ENCODE measurements at places on chromosomes 3 and 15.
A peak's percentile ranks its signal among the peaks of the same experiment; 100 is the strongest.

DNA sequence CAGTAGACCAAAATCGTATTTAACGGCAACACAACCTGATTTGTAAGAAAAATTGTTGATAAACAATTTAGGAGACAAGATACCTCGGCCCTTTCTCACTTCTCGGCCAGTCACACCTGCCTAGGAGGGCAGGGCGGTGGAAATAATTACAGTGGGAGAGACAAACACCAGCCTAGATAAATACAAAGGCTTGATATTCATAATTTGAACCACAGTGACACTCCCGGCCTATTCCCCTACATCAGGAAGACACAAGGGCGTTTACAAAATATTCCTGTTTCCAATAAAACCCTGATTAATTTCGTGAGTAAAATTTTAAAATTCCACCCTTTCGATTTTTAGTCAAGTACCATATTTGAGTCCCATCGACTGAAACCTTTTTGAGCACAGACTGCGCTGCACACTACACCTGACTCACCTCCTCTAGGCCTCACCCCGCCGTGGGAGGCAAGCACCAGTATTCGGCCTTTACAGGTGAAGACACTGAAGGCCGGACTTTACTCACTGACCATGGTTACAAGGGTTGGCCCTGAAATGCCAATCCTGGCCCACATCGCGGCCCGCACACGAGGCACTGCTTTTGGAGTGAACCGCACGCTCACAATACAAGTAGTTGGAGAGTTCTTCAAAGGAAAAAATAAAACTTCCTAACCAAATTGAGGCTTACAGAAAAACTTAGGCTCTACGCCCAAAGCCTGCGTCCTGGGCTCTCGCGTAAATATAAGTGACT lies 794 bp downstream of the ARPP19 start:
- peak; percentile 66 for DNase-seq

DNA sequence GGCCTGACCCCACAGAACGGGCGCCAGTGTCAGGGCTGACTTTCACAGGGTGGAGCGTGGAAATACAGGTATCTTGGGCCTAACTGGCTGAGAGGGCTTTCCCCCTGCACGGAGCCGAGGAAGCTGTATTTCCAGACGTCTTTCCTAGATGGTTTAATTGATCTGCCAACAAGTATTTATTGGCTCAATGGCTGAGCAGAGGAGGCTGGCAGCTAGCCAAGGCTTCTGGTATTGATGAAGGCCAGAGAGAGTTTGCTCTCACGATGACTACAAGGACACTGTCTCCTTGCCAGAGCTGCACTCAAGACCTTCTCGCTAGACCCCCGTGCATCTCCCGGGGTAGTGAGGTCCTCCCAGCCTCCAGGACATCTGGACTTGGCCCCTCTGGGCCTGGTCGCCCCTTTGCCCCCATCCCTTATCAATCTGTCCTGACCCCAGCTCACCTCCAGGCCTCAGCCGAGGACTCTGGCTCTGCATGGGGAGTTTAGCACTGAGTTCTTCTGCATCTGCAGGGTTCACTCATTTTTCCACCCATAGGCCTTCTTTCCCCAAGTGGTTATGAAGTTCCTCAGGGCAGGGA lies 20.6 kb downstream of the SPSB4 start:
- DNase-seq = no peak

DNA sequence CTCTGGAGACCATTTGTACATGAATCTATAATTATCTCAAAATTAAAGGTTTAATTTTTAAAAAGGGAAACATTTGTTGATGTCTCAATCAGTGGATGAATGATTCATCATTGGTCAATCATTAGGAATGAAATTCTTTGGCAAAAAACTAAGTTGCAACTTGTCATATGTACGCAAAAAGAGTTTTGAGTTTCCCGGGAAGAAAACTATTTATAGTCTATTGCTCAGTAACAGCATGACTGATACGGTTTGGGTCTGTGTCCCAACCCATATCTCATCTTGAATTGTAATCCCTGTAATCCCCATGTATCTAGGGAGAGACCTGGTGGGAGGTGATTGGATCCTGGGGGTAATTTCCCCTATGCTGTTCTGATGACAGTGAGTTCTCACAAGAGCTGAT lies 765.8 kb upstream of the ROBO1 start:
- no peak for DNase-seq

DNA sequence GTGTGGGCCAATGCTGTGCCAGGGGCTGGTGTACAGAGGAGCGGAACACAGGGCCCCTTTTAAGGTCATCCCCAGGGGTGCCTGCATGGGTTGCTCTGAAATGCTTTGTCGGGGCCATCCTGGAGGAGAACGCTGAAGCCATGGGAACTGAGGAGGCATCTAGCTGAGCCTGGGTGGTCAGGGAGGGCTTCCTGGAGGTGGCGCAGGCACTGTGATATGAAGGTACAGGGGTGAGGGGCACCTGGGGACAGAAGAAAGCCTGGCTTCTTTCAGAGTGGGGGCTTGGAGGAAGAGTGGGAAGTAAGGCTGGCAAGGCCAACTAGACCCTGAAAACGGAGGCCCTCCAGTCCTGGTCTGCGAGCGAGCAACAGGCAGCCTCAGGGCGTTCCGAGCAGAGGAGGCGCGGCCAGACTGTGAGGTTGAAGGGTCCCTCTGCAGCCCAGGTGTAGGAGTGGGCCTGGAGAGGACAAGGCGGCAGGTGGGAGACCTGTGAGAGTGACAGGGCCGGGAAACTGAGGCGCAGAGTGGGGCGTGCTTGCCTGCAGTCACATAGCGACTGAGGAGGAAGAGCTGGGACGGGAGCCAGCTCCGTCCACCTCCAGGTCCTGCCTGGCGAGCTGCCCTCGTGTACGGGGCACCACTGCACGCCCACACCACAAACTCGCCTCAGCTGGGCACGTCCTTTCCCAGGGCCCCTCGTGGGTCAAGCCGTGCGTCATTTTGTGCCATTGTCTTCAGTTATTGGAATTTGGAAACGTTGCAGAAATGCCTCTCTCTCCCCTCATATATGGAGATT lies 4.1 kb downstream of the FBLN2 start:
- DNase-seq = no peak

DNA sequence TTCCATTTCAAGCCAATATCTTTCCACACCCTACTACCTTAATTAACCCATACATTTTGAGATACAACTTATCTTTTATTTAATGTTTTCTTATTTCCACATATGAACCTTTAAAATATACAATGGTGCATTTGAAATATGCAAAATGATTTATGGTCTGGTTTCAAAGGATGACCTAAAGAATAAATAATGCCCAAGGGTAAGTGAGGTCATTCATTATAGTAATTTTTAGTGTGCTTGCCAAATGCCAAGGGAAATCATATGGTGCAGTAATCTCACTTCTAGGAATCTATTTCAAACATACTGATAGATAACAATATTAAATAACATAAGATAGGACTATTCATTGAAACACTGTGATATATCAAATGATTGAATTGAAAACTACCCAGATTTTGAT lies 1055.4 kb downstream of the AGBL1 start:
- no peak for DNase-seq

- no peak for DNase-seq
Observed at GRCh38 chr15:39180030-39180429, 400.8 kb upstream of the THBS1 start.

GRCh38 chr3:48026951-48027908 lies 11.0 kb upstream of the MAP4 start:
- no peak for DNase-seq

- peak; percentile 11 for DNase-seq
Observed at GRCh38 chr3:64763980-64764379, 76.2 kb upstream of the ADAMTS9 start.

GRCh38 chr3:124824286-124824915 lies 62.8 kb downstream of the ITGB5 start:
- peak; percentile 50 for DNase-seq

DNA sequence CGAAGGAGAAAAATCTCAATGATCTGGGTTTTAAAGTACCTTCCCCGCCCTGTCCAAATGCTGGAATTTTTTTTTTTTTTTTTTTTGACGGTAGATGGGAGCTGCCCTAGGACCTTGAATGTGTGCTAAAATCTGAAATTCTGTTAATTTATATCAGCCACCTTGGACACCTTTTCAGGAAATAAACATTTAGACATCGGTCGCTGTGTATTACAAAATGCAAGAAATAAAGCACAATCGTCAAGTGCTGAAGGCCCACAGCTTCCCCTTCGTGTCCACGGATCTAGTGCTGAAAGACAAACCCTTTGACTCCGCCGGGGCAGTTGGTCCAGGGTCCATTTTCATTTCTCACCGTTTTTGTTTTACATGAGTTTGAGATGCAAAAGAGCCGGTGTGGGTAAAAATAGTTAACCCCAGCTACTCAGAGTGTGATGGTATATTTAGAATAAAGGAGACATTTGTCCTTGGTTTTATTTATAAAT lies 90.2 kb upstream of the CHD2 start:
- DNase-seq = peak; percentile 64

GRCh38 chr3:72997421-72997961 lies 880 bp downstream of the PPP4R2 start:
- peak; percentile 74 for DNase-seq

DNA sequence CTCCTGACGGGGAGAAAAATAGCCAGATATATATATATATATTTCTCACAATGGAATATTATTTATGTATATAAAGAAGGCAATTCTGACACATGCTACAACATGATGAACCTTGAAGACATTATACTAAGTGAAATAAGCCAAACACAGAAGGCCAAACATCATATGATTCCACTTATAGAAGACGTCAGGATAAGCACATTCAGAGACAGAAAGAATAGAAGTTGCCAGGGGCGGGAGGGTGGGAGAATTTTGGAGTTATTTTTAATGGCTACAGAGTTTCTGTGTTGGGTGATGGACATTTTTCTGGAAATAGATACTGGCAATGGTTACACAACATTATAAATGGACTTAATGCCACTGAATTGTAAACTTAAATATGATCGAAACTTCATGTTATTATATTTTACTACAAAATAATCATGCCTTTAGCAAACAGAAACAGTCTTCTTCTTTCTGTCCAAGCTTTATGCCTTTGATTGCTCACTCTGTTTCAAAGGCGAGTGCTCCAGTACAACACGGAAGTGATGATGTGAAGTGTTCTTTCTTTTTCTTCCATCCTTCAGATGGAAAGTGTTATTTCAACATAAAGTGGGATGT lies 514.0 kb downstream of the OCA2 start:
- no peak for DNase-seq

DNA sequence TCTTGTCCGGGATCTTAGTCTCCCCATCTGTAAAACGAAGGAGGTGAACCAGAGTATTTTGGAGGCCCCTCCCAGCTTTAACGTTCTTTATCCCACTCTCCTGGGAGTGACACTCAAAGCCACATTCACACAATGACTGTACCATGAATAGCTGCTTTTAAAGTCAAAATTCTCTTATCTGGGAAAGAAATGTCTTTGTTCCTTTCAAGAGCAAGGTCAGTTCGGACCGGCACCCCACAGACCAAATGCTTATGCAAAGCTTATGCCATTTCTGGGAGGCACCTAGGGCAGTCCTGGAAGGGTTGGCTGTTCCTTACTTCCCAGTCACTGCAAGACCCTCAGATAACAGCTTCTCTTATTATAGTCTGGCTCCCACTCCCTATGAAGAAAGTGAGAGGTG lies 53.5 kb upstream of the WNT5A start:
- no peak for DNase-seq

DNA sequence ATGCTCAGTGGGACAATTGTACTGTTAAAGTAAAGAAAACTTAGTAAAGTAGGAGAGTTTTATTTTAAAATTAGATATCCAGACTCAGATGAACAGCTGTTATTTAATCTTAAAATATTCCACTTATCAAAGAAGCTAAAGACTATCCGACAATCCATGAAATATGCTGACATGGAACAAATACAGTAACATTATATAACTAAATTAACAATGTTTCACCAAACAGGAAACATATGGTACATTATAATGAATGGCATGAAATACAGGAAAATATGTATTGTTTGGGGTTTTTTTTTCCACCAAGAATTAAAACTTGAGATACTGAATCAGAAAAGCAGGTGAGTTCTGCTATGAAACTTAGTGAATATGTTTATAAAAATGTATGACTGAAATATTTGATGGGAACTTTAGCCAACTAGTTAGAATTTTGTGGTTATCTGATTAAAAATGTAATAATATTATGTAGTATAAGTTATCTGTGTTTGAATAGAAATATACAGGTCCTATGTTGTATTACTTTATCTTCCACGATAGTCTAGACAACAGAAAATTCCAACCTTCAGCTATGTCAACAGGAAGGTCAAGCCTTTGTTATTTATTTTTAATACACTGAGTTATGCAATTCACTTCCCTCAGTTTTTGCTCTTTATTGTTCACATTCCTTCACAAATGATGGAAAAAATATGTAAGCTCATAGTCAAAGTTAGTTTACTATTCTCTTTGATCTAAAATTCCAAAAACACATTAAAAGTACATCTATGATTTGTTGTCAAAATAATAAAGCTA lies 72.7 kb downstream of the UACA start:
- DNase-seq = no peak

DNA sequence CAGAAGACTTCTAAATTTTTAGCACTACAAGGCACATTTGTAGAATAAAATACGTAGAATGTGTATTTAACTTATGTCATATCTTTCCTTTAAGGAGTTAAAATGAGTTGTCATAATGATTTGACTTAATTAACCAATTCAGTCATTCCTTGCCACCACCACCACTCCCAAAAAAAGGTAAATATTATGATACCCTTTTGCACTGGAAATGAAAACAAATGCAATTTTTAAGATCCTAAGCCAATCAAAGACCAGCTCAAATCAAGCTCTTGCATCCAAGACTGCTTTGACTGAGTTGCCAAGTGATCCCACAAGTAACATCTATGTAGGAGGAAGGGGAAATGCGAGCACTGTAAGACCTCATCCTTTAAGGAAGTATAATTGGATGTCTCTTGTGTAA lies 426.6 kb upstream of the ATP11B start:
- DNase-seq = no peak

DNA sequence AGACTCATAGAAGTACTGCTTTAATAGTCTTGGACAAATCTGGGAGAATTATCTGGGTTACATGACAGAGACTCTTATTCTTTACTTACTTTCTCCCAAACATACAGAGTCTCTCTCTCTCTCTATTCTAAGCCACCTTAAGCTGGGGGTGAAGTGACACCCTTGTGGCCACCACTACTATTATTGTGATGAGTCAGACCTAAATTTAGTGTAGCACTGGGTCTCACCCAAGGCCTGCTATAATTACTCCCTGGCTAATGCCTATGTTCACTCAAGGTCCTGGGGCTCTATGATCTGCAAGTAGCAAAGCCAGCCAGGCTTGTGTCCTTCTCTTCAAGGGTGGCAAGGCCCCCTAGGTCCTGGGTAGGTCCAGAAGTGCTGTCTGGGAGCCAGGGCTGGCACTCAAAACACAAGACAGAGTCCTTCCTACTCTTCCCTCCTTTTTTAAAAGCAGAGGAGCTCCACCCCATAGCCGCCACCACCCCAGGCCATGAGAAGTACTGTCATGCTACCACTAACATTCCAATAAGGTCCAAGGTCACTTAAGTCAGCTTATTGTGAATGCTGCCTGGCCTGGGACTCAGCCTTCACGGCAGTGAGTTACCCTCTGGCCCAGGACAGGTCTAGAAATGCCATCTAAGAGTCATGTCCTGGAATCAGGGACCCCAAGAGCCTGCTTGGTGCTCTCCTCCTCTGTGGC lies 183.6 kb downstream of the POLQ start:
- no peak for DNase-seq

Data from SW480 (cell line).